Amniotic epithelial cell (primary cell): ENCODE measurements at places on chromosomes 6 and 20.

- DNase-seq, result peak; percentile 94
These were observed 62.1 kb downstream of the FOXO3 start for GRCh38 chr6:108622641-108623298.

DNA sequence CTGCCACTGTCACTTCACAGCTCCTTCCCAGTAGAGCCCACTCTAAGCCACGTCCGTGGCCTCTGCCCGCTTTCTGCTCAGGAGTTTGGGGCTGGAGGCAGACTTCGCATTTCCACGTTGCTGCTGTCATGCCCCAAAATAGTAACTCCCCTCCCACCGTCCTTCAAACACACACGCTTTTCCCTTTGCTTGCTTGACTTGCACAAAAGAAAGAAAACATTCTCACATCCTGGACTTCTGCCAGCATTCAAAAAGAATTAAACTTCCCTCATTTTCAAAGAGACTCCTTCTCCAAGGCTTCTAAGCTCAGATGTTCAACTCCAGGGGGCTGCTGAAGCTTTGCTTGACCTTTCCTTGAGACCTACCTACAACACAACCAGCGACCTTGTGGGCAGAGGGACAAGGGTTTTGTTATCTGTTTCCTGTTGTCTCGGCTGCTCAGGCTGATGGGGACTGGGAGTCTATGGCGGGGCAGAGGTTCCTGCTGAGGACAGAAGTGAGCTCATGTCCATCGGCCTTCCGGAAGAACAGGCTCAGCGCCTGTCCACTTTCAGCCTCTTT, 263.8 kb upstream of the FOXQ1 start:
- DNase-seq, result no peak

DNA sequence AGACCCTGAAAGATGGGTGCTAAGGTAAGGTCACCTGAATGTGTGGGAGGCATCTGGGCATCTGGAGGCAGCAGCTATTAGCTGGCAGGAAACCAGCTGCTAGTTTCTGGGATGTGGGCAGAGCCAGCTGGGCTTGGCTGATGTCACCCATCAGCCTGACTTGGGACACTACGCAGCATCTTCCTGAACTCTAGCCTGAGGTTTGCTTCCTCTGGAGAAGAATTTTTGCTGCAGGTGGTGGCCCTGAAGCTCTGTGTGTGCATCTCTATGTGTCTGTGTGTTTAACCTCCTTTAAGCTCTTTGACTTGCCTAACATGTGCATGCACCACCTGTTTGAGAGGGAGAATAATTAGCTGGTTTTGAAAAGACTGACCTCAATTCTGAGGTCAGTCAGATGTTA, 465.1 kb upstream of the CHD6 start:
- no peak for DNase-seq

- DNase-seq, result no peak
These were observed 34.2 kb upstream of the MDGA1 start for GRCh38 chr6:37731888-37732287.

DNA sequence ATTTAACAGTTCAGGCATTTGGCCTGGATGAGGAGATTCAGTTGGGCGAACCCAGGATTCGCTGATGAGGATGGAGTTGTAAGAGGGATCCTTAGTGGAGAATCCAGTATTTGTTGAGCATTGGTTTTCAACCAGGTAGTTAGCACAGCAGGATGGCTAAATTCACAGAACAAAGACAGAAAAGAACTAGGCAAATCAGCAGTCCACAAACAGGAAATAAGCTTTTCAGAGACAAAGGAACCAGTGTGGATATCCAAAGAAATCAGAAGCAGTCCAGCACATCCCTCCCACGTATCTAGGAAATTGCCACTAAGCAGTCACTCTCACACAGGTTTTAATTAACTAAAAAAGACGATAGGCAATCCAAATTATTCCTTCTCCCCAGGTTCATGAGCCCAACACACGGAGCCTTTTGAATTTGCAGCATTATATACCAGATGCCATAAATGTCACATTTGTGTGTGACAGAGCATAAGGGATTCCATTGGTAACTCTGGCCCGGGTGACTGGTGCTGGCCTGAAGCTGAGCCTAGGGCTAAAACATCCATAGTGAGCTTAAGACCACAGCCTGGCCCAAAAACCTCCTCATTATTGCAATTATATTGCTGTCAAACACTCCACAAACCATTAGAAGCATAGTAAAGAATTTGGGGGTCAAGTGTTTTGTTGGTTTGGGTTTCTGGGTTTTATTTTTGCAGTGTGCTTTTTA, 131.5 kb downstream of the SOBP start:
- DNase-seq, result no peak

DNA sequence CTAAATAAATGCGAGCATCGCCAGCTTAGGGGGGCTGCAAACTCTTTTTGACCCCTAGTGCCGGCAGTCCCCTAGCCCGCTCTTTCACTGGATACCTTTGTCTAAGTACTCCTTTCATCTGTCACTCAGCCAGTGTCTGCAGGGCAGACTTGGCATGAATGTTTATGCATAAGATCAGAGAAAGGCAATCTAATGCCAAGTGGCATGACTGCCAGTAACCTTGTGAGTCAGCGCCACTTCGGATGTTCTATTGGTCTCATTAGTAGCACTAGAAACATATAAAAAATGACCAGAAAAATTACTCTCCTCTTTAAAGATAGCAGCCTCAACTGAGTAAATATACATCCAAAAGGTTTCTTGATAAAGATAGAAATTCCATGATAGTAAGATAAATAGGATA, 192.2 kb downstream of the TBC1D32 start:
- no peak for DNase-seq
